Activated CD8-positive, alpha-beta memory T cell treated with anti-CD3 and anti-CD28 coated beads for 48 hours (primary cell): ENCODE measurements at places on chromosomes 3 and 15.

DNA sequence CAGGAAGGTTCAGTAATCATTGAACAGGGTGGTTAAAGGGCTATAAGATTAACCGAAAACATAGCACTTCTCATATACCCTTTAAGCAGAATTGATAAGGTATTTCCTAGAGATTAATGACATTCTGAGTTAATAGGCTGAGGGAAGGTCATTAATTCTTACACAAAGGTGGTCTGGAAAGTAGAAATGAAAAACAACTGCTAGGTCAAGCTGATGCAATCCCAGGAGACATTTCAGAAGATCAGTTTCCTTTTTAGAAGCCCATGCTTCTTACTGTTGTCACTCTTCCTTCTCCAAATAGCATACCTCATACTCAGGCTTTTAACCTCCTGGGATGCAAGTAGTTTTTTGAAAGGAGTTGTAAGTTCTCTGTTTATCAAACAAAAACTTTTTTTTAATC lies 8.8 kb downstream of the FILIP1L start:
- no peak for DNase-seq

DNA sequence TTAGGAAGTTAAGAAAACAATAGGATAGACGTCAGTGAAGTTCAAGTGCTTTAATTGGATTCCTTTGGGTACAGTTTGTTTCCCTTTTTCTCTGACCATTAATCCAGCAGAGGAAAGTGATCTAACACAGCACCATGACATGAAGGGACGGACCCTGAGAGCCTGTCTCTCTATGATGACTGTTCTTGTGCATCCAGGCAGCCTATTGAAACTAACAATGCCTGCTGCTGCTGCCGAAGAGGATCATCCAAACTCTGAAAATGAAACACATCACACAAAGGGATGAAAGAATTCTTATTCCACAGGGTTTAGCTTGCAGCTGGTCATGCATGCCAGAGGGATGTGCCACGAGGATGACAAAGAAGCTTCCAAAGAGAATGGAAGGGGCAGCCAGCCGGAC lies 75.5 kb downstream of the ZBTB20 start:
- no peak for DNase-seq

GRCh38 chr3:156382458-156383346 lies 172.2 kb downstream of the SSR3 start:
- DNase-seq, result no peak

- DNase-seq, result no peak
Observed at GRCh38 chr3:37321377-37321781, 147.0 kb upstream of the LRRFIP2 start.

- DNase-seq, result no peak
Observed at GRCh38 chr3:149342413-149343380, 9.3 kb upstream of the TM4SF18 start.

DNA sequence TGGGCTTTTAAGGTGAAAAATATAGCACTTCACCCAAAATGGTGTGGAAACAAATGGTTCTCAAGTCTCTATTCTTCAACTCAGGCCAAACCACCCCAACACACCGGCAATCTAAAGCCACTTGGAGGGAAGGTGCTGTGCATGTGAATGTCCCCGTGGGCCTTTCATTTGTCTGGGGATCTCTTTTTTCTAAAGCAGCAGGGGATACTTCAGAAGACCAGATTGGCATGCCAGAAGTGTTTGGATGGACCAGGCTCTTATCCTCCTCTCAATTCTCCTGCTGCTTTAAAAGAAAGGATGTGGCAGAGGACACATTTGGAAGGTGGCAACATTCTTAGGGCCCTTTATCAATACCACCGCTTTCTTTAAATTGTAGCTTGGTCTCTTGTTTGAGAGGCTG lies 193.1 kb downstream of the MEIS2 start:
- no peak for DNase-seq

DNA sequence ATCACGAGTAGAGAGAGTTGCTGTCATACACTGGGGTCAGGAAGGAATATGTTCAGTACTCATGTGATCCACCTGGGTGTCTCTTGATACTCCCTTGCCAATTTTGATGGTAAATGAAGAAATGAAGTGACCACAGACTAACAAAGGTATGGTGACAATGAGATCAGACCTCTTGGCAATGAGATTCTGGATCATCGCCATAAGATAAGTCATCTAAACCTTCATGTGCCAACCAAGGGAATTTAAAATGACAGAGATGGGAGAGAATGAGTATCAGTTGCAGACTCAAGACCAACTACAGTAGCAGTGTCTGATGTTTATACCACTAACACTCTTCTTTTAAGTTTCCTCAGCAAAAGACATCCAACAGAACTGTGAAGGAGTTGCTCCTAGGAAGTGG lies 601.0 kb downstream of the MECOM start:
- DNase-seq, result no peak

DNA sequence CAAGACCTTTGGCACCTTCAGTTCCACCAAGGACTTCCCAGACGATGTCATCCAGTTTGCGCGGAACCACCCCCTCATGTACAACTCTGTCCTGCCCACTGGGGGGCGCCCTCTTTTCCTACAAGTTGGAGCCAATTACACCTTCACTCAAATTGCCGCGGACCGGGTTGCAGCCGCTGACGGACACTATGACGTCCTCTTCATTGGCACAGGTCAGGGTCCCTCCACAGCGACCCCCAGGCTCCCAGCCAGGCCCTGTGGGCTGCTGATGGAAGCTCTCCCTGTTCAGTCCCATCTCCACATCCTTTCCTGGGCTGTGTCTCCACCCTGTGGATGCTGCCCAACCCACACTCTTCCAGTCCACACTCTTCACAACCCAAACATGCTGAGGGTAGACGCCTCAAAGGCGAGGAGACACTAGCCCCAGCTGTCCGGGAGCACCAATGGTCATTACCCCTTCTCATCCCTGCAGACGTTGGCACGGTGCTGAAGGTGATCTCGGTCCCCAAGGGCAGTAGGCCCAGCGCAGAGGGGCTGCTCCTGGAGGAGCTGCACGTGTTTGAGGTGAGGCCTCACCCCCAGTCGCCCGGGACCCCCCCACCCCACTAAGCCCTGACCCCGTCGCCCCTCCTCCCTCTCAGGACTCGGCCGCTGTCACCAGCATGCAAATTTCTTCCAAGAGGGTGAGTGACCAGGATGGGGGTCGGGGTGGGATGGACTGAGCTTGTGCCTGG lies 4.3 kb upstream of the LSMEM2 start:
- no peak for DNase-seq

DNA sequence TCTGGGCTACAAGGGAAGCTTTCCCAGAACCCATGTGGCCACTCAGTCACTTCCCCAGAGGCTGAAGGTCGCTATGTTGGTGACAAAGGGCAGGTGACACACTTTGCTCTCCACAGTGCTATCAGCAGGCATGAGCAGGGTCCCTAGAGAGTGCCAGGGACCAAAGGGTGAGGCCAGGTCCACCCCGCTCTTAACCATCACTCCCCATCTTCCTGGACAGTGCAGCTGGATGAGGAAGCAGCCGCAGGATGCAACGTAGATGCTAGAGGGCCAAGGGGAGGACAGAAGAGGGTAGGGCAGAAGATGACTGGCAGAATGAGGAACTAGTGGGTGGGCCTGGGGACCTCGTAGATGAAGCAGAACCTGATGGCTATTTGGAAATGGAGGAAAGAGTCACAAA lies 13.6 kb upstream of the LTF start:
- no peak for DNase-seq

GRCh38 chr15:50109076-50109987 lies 9.7 kb downstream of the ATP8B4 start:
- DNase-seq, result no peak

DNA sequence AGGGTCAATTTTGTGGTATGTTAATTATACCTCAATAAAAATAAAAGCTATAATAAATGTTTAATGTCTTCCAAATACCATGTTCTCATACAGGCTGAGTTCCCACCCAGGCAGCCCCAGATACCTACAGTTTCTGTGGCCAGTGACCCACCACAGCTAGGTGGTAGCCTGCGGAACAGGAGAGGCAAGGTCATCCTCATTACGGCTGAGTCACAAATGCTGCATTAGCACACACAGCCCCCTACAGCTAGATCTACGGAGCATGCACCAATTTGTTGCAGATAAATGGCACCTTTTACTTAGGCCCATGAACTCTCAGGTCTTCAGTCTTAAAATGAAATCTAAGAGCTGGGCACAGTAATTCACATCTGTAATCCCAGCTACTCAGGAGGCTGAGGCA lies 5.1 kb downstream of the SPATA12 start:
- DNase-seq, result no peak

- no peak for DNase-seq
Observed at GRCh38 chr3:63895422-63896189, 16.6 kb downstream of the SCAANT1 start.

GRCh38 chr15:29668120-29668602 lies 154.1 kb downstream of the TJP1 start:
- DNase-seq, result peak; percentile 5

DNA sequence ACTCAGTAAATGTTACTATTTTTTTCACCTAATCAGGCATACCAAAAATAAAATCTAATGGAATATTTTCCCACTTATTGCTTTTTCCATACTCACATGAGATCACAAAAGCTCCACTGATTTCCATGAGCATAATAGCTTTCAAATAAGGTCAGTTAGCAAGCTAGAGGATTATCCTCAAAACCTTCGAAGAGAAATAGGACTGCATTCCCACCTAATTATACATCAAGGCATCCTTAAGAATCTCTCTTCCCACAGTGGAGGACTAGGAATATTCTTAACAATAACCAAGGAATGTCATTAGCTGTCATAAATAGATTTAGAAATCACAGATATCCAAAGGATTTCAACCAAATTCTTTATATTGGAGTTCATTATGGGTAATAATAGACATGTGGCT lies 127.9 kb upstream of the STT3B start:
- no peak for DNase-seq

DNA sequence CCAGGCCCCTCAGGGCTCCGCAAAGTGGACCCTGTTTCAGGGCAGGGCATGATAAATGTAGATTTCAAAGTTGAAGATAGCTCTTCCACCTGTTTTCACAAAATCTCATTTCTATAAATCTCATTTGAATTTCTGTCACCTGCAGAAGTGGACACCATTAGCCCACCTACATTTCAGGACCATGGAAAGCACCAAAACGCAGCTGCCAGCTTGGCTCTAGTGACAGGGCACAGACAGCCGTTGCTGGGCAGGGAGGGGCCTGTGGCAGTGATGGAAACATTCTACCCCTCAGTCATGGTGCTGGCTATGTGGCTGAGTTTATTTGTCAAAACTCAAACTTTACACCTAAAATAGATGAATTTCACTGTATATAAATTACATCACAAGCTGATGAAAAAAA lies 40.4 kb downstream of the PRR23E start:
- no peak for DNase-seq

GRCh38 chr3:119073258-119074001 lies 38.8 kb upstream of the IGSF11 start:
- no peak for DNase-seq

DNA sequence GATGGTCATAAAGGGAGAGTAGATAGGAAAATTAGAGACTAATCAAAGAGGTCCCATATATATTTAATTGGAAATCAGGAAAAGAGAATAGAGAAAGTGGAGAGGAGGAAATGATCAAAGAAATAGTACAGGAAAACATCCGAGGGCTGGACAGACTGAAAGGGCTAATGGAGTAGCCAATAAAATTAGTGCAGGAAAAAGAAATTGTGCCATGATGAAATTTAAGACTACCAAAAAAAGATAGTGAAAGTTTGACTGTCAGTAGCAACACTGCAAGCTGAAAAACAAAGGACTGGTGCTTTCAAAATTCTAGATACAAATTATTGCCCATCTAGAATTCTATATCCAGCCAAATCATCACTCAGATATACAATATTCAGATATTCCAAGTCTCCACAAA lies 36.3 kb downstream of the SLC27A2 start:
- no peak for DNase-seq

- DNase-seq, result no peak
Observed at GRCh38 chr15:40063563-40064011, 24.6 kb upstream of the SRP14 start.

DNA sequence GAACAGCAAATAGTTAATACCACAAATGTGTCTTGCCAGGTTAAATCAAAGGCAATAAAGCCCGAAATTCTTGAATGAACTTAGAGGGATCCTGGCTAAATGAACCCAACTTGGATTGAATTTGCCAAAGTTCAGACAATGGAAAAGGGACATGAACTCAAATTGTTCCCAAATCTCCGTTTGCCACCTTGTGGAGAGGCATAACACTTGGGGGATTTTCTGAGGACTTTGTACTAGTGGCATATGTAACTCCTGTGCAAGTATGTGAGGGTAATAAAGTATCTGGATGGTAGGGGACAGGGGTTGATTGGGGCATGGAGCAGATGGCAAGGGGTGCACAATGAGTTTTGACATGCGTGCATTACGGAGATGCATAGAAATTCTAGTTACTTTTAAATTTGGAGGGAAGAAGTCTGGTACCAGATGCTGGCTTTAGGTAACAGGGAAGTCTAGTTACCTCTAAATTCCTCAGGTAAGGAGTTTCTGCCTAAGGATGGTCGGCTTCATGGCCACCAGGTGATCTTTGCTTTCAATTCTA lies 1.2 kb upstream of the TCAIM start:
- DNase-seq, result no peak

DNA sequence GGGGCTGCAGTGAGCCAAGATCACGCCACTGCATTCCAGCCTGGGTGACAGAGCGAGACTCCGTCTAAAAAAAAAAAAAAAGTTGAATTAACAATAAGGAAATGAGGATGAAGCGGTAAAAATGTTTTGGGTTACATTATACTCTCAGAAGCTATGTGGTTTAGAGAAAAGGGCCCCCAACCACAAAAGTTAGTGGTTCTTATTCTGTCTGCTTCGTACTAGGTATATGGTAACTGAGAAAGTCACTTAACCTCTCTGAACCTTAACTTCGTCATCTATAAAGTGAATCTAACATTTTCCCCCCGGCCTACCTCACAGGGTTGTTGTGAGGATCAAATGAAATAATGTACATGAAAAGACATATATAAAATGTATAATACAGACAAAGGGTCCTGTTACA lies 38.4 kb upstream of the EHHADH start:
- no peak for DNase-seq

DNA sequence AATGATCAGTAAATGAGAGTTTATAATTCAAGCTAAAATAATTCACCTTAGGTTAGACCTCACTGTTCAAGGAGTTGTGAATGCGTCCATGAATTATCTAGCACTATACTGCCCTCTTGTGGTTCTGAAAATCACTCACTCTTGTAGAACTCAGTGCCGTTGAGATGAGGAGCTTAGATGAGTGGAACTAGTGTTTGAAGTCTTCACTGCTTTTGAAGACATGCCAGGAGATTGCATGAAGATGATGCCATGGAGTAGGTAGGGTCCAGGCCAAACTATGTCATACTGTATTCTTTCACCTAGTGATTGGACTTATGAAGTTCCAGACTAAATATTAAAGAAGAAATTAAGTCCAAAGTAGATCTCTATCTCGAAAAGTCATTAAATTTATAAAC lies 28.8 kb downstream of the LYSMD4 start:
- DNase-seq, result no peak

GRCh38 chr3:151395806-151396205 lies 11.3 kb upstream of the P2RY12 start:
- DNase-seq, result no peak

DNA sequence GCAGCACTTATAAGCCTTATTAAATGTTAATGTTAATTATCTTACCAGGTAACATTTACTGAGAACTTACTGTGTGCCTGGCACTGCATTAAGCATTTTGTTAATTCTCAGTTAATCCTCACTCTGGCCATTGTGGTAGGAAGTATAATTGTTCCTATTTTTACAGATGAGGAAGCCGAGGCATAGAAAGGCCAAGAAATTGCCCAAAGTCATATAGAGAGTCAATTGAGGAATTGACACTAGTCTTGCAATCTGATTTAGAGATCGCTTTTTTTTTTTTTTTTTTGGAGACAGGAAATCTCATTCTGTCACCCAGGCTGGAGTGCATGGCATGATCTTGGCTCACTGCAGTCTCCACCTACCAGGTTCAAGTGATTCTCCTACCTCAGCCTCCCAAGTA lies 132.6 kb upstream of the PROK2 start:
- DNase-seq, result no peak
